ENCODE measurements at places on chromosomes 16 and 17. TPM values are rescaled to one million over a fixed set of nuclear protein-coding genes. Genes with fewer than 3 reads are reported as not detected.

SCGB1C2 gene
- polyA plus RNA-seq: not detected

AIPL1 gene
- polyA plus RNA-seq: not detected

FASN gene
- polyA plus RNA-seq: 77.6 TPM

KRT32 gene
- polyA plus RNA-seq: not detected

TUBG1 gene
- 81.2 TPM for polyA plus RNA-seq

RGS11 gene
- 3.4 TPM for polyA plus RNA-seq

CRYM gene
- 6.3 TPM for polyA plus RNA-seq

GSDMA gene
- polyA plus RNA-seq: 0.21 TPM

RAP1GAP2 gene
- polyA plus RNA-seq: 4.6 TPM

RNF166 gene
- 14.3 TPM for polyA plus RNA-seq

KIF22 gene
- 42.5 TPM for polyA plus RNA-seq

TMEM88 gene
- 328 TPM for polyA plus RNA-seq

CHST5 gene
- not detected for polyA plus RNA-seq

FBXW10 gene
- not detected for polyA plus RNA-seq

DUXB gene
- polyA plus RNA-seq: not detected

GAS2L2 gene
- polyA plus RNA-seq: not detected

NFAT5 gene
- 8.6 TPM for polyA plus RNA-seq

LDAF1 gene
- 10.2 TPM for polyA plus RNA-seq

OR1F1 gene
- polyA plus RNA-seq: 0.61 TPM

All from hepatocyte (in vitro differentiated cells).